ENCODE measurements at places on chromosomes 11 and 22.
A peak's percentile ranks its signal among the peaks of the same experiment; 100 is the strongest.

DNA sequence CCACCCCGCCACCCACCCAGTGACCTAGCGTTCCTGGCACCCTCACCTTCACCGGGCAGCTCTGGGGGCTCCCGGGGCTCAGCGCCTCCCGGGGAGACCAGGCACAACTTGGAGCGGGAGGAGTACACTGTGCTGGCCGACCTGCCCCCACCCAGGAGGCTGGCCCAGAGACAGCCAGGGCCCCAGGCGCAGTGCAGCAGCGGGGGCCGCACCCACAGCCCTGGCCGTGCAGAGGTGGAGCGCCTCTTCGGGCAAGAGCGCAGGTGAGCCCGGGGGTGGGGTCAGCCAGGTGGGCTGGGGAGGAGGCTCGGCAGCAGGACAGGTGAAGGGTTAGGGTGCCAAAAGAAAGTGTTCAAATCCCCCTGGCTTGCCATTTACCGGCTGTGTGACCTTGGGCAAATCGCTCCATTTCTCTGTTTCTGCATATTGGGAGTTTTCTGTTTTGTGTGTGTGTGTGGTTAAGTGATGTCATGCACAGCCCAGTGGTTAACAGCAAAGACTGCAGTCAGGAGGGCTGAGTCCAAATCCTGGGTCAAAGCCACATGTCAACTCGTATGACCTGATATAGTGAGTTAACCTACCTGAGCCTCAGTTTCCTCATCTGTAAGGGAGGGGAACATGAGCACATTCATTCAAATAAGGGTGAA, 29.5 kb downstream of the TRIOBP start:
- no peak for DNase-seq

- DNase-seq = no peak
Measured at GRCh38 chr11:9367551-9367950, 16.9 kb upstream of the IPO7 start.

DNA sequence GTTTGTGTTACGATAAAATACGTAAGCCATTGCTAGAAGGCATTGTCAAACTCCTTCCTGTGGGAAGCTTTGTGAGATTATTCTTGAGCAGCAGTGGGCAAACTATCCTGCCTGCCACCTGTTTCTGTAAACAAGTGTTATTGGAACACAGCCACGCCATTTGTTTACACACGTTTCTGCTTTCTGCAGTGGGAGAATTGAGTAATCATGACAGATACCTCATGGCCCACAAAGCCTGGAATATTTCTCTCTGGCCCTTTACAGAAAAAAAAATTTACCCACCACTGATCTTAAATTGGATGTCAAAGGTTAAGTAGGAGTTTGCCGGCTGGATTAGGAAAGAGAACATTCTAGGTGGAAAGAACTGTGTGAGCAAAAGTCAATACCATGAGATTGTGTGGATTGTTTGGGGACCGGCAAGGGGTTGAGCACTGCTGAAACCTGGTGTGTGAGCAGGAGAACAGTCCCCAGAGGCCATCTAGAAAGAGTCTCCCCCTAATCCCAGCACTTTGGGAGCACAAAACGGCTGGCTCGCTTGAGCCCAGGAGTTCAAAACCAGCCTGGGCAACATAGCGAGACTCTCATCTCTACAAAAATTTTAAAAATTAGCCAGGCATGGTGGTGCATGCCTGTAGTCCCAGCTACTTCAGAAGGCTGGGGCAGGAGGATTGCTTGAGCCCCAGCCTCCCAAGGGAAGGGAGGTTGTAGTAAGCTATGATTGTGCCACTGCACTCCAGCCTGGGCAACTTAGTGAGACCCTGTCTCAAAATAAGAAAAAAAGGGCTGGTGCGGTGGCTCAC, 6.0 kb upstream of the PLA2G6 start:
- DNase-seq = no peak

- DNase-seq = peak; percentile 99
Measured at GRCh38 chr22:30196141-30196879, 50.2 kb downstream of the LIF start.

GRCh38 chr11:73977856-73978519, 4.7 kb downstream of the UCP2 start:
- DNase-seq = no peak

DNA sequence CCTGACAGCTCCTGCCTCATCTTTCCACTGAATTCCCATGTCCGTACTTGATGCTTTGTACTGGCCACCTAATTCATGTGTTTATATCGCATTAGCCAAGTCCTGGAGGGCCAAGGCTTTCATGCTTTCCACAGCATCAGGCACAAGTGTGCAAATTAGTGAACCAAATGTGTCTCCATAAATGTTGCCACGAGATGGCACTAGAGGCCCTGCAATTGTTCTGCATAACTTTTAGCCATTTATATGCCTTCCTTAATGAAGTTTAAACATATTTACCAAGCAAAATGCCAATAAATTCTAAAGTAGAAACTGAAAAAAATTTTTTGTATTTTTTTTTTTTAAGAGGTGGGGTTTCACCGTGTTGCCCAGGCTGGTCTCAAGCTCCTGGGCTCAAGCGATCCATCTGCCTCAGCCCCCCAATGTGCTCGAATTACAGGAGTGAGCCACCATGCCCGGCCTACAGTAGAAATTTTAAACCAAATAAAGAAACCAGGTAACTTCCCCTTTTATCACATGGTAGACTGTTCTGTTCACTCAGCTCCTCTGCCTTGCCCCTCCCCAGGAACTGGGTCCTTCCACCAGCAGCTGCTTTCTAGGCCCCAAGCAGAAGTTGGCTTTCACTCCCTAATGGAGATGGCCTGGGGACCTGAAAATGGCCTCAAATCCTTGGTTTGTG, 20.8 kb upstream of the IL18BP start:
- DNase-seq = peak; percentile 54

GRCh38 chr11:128621601-128622501, 34.5 kb upstream of the ETS1 start:
- no peak for DNase-seq

- DNase-seq = no peak
Measured at GRCh38 chr11:72657411-72658100, 16.7 kb downstream of the PDE2A start.

- no peak for DNase-seq
Measured at GRCh38 chr11:70876685-70877084, 375.7 kb downstream of the SHANK2 start.

DNA sequence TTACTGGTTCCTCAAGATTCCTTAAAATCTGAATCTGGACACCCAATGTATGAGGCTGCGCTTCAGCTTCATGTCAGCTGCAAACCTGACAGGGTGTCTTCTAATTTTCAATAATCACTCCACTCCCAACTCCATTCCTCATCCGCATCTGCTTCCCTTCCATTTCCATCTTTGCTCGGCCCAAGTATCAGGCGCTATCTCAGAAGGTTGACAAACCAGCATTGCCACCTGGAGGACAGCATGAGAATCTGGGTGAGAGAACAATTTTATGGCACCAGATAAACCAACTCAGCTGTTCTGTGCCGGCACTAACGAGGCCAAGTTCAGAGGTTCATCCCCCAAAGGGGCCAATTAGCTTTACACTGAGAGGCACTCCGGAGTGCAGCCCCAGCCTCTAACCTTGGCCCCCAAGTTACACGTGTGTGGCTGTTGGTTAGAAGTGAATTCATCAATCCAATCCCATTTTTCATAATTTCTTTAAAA, 79.1 kb upstream of the LMO2 start:
- peak; percentile 54 for DNase-seq

GRCh38 chr11:118705791-118706545, 26.5 kb upstream of the TREH start:
- no peak for DNase-seq

GRCh38 chr11:94636388-94636949, 69.3 kb downstream of the PIWIL4 start:
- DNase-seq = no peak

Measured in ACHN (cell line).